ENCODE measurements at places on chromosomes 2 and 18.

GRCh38 chr2:60463249-60463648, 90.2 kb downstream of the BCL11A start:
- no peak for DNase-seq

DNA sequence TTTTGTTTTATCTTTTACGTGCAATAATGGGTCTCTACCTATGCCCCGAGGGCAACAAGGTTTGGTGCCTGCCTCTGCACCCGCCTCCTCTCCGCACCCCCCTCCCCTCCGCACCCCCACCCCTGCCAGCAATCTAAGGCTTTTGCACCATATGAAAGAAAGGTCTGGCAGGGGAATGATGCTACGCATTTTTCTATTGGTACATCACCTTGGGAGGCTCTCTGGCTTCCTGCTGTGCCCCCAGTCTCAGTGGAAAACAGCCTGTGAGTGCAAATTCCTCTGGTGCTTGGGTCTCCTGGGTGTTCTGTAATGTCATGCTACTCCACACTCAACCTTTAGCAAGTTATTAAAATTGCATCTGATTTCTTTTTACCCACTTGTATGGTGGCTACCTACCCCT, 161.3 kb upstream of the SMAD7 start:
- DNase-seq, result no peak

DNA sequence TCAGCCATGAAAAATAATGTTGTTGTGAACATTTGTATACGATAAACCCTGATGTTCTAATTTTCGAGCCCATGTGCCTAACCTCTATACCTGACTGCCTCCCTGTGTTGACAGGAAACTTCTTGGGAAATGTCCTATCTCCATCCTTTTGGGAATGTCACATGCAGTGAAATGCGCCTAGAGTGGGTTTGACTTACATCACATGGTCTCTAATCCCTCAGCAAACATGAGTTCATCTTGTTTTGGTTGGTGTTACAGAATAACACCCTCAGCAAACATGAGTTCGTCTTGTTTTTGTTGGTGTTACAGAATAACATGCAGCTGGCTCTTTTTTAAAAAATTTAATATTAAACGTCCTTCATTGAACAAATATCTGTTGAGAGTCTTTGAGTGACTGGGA, 4.3 kb upstream of the UGT1A6 start:
- DNase-seq, result no peak

DNA sequence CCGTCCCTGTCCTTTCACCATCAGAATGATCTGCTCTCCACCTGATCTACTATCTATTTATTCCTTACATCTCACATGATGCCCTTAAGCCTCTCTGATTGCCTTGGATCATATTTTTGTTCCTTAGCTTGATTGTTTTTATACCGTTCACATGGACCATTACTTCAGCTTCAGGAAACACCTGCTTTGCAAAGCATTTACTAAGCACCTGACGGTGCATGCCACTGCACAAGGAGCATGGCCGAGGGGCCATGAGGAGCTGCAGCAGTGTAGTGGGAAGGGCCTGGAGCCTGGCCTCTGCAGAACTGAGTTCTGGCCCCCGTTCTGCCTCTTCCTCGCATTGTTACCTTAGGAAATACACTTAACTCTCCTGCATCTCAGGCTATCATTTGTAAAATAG, 124.1 kb upstream of the NDUFV2 start:
- no peak for DNase-seq

Data from 8988T (cell line).